ENCODE measurements at places on chromosomes 3 and 15.

DNA sequence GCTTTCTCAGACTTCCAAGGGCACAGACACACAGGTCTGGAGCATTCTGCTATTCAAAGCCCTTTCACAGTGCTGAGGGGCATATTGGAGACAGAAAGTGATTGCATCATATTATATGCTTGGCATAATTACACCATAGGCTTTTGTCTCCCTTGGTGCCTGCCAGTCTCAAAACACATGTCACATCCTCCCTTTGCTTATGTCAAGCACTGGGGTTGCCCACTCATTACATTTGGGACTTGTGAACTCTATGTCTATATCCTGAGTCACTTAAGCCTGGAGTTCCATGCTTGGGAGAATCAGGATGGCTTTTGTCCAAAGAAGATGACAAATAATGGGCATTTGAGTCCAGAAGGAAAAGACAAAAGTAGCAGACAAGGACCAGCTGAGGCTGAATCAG, 12.3 kb upstream of the PDZRN3 start:
- DNase-seq, result no peak

DNA sequence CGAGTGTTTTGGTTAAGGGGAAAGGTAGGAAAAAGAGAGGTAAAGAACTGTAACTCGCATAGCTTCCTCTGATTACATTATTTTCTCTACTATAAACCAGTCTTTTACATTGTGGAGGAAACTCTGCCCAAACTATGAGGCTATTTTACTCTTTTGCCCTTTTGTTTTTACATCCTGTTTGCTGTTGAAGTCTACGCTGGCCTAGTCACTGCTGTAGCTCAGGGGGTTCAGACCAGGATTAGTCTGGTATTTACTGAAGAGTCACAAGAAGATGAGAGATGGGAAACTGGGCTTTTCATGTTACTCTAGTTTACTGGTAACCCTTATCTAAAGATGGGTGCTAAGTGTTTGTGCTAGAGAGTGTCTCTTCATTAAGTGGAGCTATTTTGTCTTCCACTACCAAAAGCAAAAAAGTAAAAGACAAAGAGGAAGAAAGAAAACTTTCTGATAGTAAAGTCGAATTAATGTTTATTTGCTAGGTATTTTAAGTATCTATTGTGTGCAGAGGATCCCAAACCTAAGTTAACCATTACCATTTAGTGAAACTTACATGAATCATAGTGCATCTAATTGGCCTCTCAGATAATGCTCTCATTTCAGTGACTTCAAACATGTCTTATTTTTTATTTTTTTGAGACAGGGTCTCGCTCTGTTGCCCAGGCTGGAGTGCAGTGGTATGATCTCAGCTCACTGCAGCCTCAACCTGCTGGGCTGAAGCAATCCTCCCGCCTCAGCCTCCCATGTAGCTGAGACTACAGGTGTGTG, 10.9 kb downstream of the RARB start:
- no peak for DNase-seq

DNA sequence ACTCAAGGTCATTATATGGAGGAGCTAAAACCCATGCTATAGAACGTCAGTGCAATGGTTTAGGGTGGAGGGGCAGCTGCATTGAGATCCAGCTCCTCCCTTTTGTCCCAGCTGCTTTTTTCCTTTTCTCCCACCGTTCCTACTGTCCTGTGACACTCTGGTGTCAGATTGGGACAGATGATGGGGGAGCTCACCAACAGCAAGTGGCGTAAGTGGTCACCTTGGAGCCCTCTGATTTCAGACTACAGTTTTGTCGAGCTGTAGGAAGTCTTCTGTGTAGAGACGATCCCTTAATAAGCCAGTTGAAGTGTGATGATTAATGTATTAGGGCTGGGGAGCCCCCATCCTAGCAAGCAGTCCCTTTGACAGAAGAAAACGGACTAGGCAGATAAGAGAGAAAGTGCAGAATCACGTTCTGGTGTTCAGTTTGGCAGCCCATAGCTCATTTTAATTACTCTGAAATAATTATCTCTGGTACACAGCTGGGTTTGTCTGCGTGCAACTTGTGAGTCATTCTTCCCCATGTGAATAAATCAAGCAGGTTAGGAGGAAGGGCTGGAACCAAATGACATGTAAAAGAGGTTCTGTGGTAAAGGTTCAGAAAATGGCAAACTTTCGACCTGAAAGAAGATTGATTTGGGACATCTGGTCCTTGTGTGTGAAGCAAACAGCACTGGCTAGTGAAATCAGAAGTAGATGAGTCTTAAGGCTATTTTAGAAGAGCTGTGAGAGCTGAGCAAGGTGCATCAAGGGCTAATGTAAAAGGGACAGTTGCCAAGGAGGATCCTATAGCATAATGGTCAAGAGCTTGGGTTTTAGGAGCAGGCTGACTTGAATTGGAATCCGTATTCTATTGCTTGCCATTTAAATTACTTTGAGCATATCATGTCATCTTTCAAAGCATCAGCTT, 241.4 kb downstream of the EDEM1 start:
- no peak for DNase-seq

- DNase-seq, result no peak
Observed at GRCh38 chr3:17360991-17361390, 381.4 kb downstream of the TBC1D5 start.

DNA sequence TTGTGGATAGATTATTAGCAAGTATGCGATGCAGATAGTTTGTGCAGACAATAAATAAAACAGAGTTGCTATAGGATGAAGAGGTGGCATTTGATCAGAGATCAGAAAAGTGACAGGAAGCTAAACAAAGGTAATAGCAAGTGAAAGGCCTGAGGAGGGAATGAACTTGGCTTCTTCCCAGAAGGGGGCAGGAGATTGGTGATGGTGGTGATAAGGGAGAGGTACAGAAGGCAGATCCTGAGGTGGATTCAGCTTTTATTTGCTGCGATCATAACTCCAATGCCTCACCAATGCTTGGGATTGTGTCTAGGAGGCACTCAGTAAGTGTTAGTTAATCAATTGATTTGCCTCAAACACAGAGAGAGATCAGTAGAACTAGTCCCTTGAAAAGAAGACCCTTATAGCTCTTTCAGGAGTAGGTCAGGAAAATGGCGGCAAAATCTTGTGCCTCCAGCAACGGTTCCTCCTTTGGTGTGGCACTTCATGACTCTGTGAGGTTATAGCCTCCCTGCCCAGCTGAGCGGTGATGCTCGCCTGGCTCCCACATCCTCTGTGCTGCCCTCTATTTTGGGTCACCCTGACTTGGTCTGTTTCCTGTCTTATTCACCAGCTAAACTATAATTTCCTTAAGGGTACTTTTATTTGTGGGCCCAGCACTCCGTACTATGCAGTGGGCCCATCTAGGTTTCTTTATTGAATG, 37.5 kb downstream of the TGFBR2 start:
- DNase-seq, result no peak

- no peak for DNase-seq
Observed at GRCh38 chr3:169311381-169311780, 352.1 kb downstream of the MECOM start.

- DNase-seq, result peak; percentile 61
Observed at GRCh38 chr15:32641517-32642059, at the start of gene SCG5. Gene SCG5, plus strand, starts transcription at chr15:32641710. Its CDS starts 1,883 bp downstream, at chr15:32643593.

GRCh38 chr15:90863987-90864386, 4.4 kb upstream of the FURIN start:
- no peak for DNase-seq

DNA sequence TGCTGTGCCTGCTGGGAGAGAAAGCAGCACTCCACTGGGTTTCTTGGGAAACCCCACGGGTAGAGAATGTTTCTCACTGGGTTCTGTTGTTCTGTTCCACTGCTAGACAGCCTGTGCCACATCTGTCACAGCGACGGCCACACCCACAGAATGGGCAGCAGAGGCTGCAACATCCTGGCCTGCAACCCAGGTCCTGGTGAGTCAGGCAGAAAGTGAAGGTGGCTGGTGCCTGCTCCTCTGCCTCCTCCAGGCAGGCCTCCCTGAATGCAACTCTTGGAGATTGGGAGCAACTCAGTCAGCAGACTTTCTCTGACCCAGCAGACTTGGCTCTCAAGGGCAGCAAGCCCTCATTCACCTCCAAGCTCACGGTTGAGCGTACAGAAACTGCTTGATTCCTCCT, 13.0 kb downstream of the C3orf18 start:
- no peak for DNase-seq

GRCh38 chr3:32376115-32376514, 15.5 kb upstream of the CMTM7 start:
- DNase-seq, result no peak

DNA sequence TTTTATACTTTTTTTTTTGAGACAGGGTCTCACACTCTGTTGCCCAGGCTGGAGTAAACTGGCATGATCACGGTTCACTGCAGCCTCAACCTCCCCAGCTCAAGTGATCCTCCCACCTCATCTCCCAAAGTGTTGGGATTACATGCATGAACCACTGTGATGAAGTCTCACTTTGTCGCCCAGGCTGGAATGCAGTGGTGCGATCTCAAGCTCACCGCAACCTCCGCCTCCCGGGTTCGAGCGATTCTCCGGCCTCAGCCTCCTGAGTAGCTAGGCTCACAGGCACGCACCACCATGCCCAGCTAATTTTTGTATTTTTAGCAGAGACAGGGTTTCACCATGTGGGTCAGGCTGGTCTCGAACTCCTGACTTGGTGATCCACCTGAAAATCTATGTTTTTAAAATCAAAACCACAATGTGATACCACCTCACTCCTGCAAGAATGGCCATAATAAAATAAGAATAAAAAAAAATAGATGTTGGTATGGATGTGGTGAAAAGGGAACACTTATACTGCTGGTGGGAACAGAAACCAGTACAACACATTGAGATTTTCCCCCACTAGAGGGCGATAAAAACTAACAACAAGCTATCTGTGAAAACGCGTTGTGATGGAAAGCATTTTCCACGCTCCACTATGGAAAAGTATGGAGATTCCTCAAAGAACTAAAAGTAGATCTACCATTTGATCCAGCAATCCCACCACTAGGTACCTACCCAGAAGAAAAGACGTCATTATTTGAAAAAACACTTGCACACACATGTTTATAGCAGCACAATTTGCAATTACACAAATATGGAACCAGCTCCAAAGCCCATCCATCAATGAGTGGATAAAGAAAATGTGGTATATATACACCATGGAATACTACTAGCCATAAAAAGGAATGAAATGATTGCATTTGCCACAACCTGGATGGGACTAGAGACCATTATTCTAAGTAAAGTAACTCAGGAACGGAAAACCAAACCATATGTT, 26.8 kb upstream of the OCA2 start:
- DNase-seq, result no peak

GRCh38 chr3:114519415-114519814, 225.6 kb downstream of the TIGIT start:
- DNase-seq, result peak; percentile 35

- no peak for DNase-seq
Observed at GRCh38 chr3:94459167-94459566, 396.3 kb downstream of the NSUN3 start.

DNA sequence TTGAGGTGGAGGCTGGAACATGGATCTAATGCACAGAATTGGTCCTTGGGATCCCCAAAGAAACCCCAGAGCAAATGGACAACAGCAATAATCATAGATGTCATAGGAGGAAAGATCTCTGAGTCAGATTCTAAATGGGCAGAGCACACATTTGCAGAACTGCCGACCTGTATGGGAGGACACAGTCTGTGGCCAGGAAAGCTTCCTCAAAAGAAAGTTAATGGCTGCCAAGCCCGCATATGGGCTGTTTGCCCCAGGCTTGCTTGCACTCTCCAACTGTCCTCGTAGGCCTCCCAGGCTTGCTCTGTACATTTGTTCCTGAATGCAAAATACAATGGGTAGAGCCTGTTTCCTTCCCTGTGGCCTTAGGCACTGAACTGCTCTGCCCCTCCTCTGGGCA, 102.0 kb upstream of the PLXNA1 start:
- DNase-seq, result no peak

- DNase-seq, result no peak
Observed at GRCh38 chr3:4139462-4140140, 163.6 kb upstream of the SETMAR start.

GRCh38 chr15:48244921-48245320, 38.8 kb downstream of the SLC12A1 start:
- DNase-seq, result no peak

GRCh38 chr3:71397046-71397445, 186.5 kb downstream of the FOXP1 start:
- no peak for DNase-seq

DNA sequence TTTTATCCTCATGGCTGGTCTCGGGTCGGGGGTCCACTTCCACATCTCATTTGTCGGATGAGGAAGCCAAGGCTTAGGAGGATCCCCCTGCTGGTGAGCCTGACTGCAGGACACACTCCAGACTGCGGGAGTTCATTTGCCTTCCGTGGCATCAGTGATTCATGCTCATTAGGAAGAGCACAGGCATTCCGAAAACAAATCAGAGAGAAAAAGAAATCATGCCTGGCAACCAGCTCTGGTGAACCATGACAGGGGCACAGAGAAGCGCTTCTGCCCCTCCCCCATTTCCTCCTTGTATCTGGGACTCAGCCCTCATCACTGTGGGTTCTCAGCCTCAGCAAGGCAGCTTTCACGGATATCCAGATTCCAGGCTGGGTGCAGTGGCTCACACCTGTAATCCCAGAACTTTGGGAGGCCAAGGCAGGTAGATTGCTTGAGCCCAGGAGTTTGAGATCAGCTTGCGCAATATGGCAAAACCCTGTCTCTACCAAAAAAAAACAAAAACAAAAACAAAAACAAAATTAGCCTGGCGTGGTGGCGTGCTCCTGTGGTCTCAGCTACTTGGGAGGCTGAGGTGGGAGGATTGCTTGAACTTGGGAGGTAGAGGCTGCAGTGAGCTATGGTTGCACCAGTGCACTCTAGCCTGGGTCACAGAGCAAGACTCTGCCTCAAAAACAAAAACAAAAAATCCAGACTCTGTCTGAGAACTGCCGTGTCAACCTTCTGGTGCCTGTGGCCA, 28.4 kb downstream of the IRAK2 start:
- DNase-seq, result no peak

DNA sequence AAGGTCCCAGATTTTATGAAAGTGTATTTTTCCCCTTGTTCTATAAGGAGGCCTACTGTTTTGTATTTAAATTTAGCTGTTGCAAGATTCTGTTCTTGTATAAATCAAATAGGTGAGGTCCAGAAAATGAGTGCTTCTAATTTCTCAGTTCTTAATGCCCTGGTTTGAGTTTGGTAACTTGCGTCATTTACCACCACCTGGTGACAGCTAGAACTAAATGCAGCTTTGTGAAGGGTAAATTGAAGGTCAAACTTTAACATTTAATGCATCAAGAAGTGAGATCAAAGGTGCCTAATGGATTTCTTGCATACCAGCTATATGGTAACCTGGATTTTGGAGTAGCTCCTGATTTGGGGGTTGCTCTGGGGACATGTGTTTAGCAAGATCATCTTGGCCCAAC, 50.7 kb upstream of the POLR2M start:
- no peak for DNase-seq

DNA sequence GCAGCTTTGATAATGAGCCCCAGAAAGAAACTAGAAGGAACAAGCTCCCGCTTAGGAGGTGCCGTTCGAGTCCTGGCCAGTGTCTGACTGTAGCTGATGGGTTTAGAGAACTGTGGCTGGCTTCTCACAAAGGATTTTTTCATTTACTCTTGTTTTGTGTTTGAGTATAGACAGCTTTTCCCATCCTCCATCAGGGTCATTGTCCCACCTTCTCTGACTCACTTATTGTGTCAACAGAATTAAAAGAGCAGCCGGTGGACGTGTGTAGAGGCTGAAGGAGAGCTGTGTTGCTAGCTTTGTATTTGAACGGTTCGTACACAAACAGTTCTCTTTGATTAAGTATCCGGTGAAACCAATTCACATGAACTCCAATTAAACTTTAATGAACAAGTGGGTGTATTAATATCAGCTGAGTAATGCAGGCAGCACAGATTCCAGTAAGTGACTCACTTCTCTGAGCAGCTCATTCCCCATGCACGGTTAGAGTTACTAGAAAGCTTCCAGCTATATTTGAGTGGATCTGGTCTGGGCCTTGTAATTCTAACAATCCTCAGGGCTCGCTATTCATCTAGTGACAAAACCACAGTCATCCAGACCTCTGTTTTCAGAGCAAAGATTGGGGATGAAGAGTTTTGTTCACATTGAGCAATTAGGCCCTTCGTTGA, 141.0 kb downstream of the LPP start:
- peak; percentile 43 for DNase-seq
